ENCODE measurements at places on chromosomes 4 and X.
A peak's percentile ranks its signal among the peaks of the same experiment; 100 is the strongest.

GRCh38 chr4:26839534-26839951 lies 21.1 kb upstream of the STIM2 start:
- no peak for DNase-seq
- H3K4me3 ChIP-seq = no peak overlapping the region
- H3K4me1 ChIP-seq = no peaks in the 10 kb centered on the region
- H3K27me3 ChIP-seq = no peaks in the 10 kb centered on the region
- no peak overlapping the region for H3K27ac ChIP-seq

DNA sequence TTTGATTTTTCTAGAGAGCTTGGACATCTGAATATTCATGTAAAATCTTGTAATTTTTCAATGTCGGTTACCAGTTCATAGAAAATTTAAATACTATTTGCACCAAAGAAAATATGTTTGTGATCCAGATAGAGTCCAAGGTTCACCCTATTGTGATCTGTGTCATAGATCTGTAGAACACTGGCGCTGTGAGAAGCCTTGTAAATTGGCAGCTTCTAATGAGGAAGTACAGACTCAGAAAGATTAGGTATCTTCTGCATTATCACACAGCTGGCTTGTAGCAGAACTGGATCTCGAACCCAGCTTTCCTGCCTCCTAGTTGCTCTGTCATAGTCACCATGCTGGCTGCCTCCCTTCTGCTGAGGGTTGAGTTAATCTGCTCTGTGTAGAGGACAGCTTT lies 106.5 kb upstream of the PAK3 start:
- H3K4me3 ChIP-seq = no peak overlapping the region
- no peak for DNase-seq
- H3K4me1 ChIP-seq = no peaks in the 10 kb centered on the region

DNA sequence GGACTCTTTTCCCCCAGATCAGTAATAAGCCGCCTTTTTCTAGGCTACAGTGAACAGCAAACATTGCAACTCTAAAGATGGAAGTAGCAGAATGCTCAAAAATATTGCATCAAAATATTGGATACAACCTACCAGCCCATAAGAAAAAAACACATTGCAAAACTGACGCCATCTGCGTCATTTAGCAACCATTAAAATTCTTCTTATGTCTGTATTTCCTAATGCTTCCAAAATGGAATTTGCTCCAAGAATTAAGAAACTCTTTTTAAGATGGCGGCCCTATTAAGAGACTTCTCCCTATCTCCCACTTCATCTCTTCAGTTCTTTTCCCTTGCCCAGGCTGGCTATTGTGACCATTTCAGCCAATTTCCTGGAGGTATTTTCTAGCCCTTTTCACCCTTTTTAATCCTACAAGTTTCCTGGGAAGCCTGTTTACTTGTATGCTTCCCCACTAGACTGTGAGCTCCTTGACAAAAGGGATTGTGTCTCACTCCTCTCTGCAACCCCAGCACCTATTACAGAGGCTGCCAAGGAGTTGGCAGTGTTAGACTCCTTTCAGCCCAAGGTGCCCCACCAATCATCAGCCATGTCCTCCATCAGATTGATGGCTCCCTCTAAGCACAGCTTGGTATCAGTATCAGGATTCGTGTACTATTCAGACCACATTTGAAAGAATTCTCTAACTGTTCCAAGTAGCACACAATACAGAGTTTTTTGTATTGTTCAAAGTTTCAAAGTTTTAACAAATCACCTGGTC lies 4.4 kb downstream of the GPC3 start:
- H3K27ac ChIP-seq = no peak overlapping the region
- no peak for DNase-seq
- H3K36me3 ChIP-seq = no peaks in the 10 kb centered on the region

DNA sequence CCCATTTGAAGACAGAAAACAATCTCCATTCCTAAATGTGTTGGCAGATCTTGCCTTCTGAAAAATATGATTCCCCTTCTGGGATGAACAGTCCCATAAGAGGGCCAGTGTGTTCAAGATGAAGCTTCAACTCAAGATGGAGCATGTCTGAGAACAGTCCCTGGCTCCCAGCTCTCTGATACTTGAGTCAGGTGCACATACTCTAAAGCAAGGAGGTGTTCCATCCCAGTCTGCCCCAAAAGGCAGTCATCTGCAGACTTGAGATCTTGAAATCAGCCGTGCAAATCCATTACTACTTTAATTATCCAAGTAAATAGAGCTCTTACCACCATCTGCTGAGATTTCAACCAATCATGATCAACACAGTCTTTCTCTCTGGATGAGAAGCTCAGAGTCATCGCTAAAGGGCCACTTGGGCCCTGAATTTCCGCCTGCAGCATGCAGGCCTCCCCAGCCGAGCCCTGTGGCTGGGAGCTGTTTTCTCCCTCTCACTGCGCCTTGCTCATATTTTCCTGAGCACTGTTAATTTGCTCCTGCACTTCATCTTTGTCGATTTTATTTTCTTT lies 22.2 kb downstream of the CCDC149 start:
- no peak overlapping the region for H3K4me3 ChIP-seq
- H3K36me3 ChIP-seq = no peaks in the 10 kb centered on the region
- H3K4me1 ChIP-seq = no peaks in the 10 kb centered on the region
- H3K27ac ChIP-seq = no peak overlapping the region

DNA sequence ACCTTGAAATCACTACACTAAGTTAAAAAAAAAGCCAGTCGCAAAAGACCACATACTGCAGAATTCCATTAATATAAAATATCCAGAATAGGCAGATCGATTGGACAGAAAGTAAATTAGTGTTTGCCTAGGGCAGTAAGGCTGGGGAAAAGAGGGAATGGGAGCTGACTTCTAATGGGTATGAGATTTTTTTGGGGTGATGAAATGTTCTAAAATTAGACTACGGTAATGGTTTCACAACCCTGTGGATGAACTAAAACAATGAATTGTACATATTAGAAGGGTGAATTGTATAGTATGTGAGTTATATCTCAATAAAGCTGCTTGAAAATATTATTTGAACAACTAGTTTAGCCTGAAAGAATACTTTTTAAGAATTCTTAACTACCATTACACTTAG lies 6.7 kb upstream of the GPRIN3 start:
- no peaks in the 10 kb centered on the region for H3K4me1 ChIP-seq
- H3K36me3 ChIP-seq = no peaks in the 10 kb centered on the region
- H3K27ac ChIP-seq = no peak overlapping the region
- H3K4me3 ChIP-seq = no peak overlapping the region
- no peaks in the 10 kb centered on the region for H3K27me3 ChIP-seq
- DNase-seq = no peak

- no peaks in the 10 kb centered on the region for H3K27me3 ChIP-seq
- peak overlapping the region; percentile 94 for H3K27ac ChIP-seq
- peak overlapping the region; percentile 72 for H3K4me3 ChIP-seq
- H3K4me1 ChIP-seq = no peaks in the 10 kb centered on the region
Observed at GRCh38 chr4:119211867-119212233, 663 bp upstream of the USP53 start.

DNA sequence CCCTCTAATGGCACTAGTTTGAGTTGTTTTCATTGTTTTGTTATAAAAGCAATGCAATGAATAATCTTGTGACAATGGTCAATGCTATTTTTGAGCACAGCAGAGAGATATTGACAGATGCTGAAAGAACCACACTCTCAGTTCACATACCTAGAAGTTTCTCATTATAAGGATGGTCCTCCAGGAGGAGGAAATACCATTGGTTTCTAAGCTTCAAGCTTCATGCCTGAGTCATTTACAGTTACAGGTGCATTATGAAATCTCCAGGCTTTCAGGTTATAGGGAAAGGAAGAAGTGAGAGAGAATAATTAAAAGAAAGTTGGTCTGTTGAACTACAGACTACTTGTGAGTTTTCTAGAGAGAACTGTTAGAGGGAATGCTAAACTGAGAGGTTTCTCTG lies 75.3 kb downstream of the PWWP3B start:
- H3K4me3 ChIP-seq = no peak overlapping the region
- H3K36me3 ChIP-seq = no peaks in the 10 kb centered on the region
- H3K27me3 ChIP-seq = no peaks in the 10 kb centered on the region
- DNase-seq = no peak
- H3K27ac ChIP-seq = no peak overlapping the region

DNA sequence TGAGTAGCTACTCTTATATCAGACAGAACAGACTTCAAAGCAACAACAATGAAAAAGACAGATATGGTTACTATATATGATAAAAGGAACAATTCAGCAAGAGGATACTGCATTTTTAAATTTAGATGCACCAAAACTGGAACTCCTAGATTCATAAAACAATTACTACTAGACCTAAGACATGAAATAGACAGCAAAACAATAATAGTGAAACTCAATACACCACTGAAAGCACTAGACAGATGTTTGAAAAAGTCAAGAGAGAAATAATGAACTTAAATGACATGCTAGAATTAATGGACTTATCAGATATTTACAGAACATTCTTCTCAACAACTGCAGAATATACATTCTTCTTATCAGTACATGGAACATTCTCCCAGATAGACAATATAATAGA lies 99.5 kb upstream of the ITM2A start:
- no peaks in the 10 kb centered on the region for H3K27me3 ChIP-seq
- no peaks in the 10 kb centered on the region for H3K36me3 ChIP-seq
- no peak for DNase-seq
- no peak overlapping the region for H3K4me3 ChIP-seq

GRCh38 chr4:82718162-82718940 lies 80.2 kb downstream of the SCD5 start:
- no peaks in the 10 kb centered on the region for H3K36me3 ChIP-seq
- no peaks in the 10 kb centered on the region for H3K27me3 ChIP-seq
- H3K4me1 ChIP-seq = no peaks in the 10 kb centered on the region
- DNase-seq = no peak
- no peak overlapping the region for H3K27ac ChIP-seq

- H3K4me1 ChIP-seq = no peaks in the 10 kb centered on the region
- H3K27ac ChIP-seq = no peak overlapping the region
- H3K27me3 ChIP-seq = no peaks in the 10 kb centered on the region
- no peak overlapping the region for H3K4me3 ChIP-seq
- no peak for DNase-seq
Observed at GRCh38 chr4:136838607-136839006, 693.7 kb downstream of the PCDH18 start.

DNA sequence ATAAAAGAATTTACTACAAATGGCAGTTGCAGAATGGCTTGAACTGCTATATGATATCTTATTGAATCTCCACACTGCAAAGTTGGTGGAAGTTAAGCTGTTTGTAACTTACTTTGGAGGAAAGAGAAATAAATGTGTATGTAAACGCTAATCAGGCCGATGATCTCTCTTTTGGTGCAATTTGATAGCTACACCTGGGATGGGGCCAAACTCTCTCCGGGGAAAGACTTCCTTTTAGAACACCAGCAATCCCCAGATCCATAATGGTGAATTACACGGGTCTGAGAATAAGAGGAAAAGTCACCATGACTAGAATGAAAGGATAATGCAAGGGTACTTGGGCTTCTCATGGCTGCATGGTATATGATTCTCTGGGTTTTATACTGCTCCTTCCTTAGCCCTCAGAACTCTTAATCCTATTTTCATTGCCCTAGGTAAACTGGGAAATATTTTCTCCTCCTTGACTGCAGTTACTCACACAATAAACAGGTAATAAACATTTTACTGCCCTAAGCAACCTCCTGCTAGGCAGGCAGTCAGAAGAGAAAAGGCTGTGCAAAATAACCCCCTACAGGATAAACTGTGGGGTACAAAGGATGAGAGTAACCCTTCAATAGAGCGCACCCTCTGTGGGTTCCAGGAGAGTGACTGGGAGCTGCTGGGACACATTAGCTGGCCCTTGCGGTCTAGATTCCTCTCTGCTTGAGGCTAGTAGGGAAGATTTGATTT lies 109.3 kb downstream of the MGST2 start:
- no peak for DNase-seq
- H3K27me3 ChIP-seq = no peaks in the 10 kb centered on the region
- H3K4me1 ChIP-seq = peaks cover 6% of the 10 kb centered on the region
- H3K27ac ChIP-seq = no peak overlapping the region
- H3K36me3 ChIP-seq = no peaks in the 10 kb centered on the region
- H3K4me3 ChIP-seq = no peak overlapping the region

DNA sequence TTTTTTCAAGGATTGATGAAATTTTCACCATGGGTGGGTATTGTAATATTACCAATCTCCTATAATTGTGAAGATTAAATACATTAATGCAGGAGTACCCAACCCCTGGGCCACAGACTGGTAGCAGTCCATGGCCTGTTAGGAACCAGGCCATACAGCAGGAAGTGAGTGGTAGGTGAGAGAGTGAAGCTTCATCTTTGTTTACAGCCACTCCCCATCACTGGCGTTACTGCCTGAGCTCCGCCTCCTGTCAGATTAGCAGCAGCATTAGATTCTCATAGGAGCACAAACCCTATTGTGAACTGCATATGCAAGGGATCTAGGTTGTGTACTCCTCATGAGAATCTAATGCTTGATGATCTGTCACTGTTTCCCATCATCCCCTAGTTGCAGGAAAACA lies 15.1 kb downstream of the RAPGEF2 start:
- H3K27ac ChIP-seq = no peak overlapping the region
- no peak for DNase-seq
- no peaks in the 10 kb centered on the region for H3K27me3 ChIP-seq
- H3K4me3 ChIP-seq = no peak overlapping the region

- H3K4me1 ChIP-seq = peaks cover 11% of the 10 kb centered on the region
- no peak for DNase-seq
- no peak overlapping the region for H3K4me3 ChIP-seq
- H3K27me3 ChIP-seq = no peaks in the 10 kb centered on the region
Observed at GRCh38 chr4:97139791-97140190, 1003.5 kb downstream of the STPG2 start.

GRCh38 chr4:30005995-30006394 lies 714.2 kb upstream of the PCDH7 start:
- H3K4me3 ChIP-seq = no peak overlapping the region
- H3K4me1 ChIP-seq = no peaks in the 10 kb centered on the region
- no peak overlapping the region for H3K27ac ChIP-seq

- H3K4me1 ChIP-seq = no peaks in the 10 kb centered on the region
- H3K27ac ChIP-seq = no peak overlapping the region
- H3K36me3 ChIP-seq = no peaks in the 10 kb centered on the region
- no peak for DNase-seq
- no peak overlapping the region for H3K4me3 ChIP-seq
Observed at GRCh38 chr4:84948056-84948455, 18.4 kb downstream of the WDFY3 start.

All from H1 (cell line).